Lower lobe of right lung (tissue), 2 donors: ENCODE measurements at places on chromosomes 5 and 9. TPM values are rescaled to one million over a fixed set of nuclear protein-coding genes. Genes with fewer than 3 reads are reported as not detected.

GRCh38 chr5:17339841-17340240, 122.4 kb downstream of the BASP1 start:
- H3K36me3 ChIP-seq, result no peaks in the 10 kb centered on the region
- H3K4me1 ChIP-seq, result peaks cover 7% of the 10 kb centered on the region
- H3K27ac ChIP-seq, result no peak overlapping the region

- no peaks in the 10 kb centered on the region for H3K27me3 ChIP-seq
- H3K27ac ChIP-seq, result no peak overlapping the region
- no peaks in the 10 kb centered on the region for H3K36me3 ChIP-seq
Observed at GRCh38 chr5:119814655-119815054, 185.3 kb downstream of the FAM170A start.

- no peaks in the 10 kb centered on the region for H3K36me3 ChIP-seq
- no peaks in the 10 kb centered on the region for H3K27me3 ChIP-seq
- H3K27ac ChIP-seq, result no peak overlapping the region
- H3K4me1 ChIP-seq, result no peaks in the 10 kb centered on the region
- DNase-seq, result no peak
Observed at GRCh38 chr5:111887706-111888105, 130.7 kb upstream of the NREP start.

GRCh38 chr9:92612292-92612691, 57.6 kb downstream of the IPPK start:
- H3K36me3 ChIP-seq, result peaks cover 54% of the 10 kb centered on the region
- no peak overlapping the region for H3K4me3 ChIP-seq
- peaks cover 13% of the 10 kb centered on the region for H3K4me1 ChIP-seq
- no peak overlapping the region for H3K27ac ChIP-seq
- no peak for DNase-seq
- no peaks in the 10 kb centered on the region for H3K27me3 ChIP-seq

GRCh38 chr9:69446496-69446895, 121.5 kb downstream of the ENTREP1 start:
- DNase-seq, result no peak
- H3K27me3 ChIP-seq, result no peaks in the 10 kb centered on the region
- H3K4me1 ChIP-seq, result no peaks in the 10 kb centered on the region
- H3K27ac ChIP-seq, result no peak overlapping the region
- no peak overlapping the region for H3K4me3 ChIP-seq

GRCh38 chr5:54551292-54551691, 33.7 kb downstream of the SNX18 start:
- H3K4me1 ChIP-seq, result peaks cover 11% of the 10 kb centered on the region
- H3K36me3 ChIP-seq, result peaks cover 6% of the 10 kb centered on the region
- no peak overlapping the region for H3K4me3 ChIP-seq
- no peak overlapping the region for H3K27ac ChIP-seq

- no peak for DNase-seq
- peak overlapping the region; percentile 96 for H3K27ac ChIP-seq
- H3K4me1 ChIP-seq, result peaks cover 45% of the 10 kb centered on the region
- peaks cover 46% of the 10 kb centered on the region for H3K36me3 ChIP-seq
- no peaks in the 10 kb centered on the region for H3K27me3 ChIP-seq
- no peak overlapping the region for H3K4me3 ChIP-seq
Observed at GRCh38 chr5:140549237-140550144, 2.0 kb downstream of the EIF4EBP3 start.

GRCh38 chr5:163306421-163306820, 131.0 kb upstream of the CCNG1 start:
- no peak overlapping the region for H3K4me3 ChIP-seq
- no peaks in the 10 kb centered on the region for H3K4me1 ChIP-seq
- H3K27me3 ChIP-seq, result no peaks in the 10 kb centered on the region
- no peaks in the 10 kb centered on the region for H3K36me3 ChIP-seq
- H3K27ac ChIP-seq, result no peak overlapping the region

DNA sequence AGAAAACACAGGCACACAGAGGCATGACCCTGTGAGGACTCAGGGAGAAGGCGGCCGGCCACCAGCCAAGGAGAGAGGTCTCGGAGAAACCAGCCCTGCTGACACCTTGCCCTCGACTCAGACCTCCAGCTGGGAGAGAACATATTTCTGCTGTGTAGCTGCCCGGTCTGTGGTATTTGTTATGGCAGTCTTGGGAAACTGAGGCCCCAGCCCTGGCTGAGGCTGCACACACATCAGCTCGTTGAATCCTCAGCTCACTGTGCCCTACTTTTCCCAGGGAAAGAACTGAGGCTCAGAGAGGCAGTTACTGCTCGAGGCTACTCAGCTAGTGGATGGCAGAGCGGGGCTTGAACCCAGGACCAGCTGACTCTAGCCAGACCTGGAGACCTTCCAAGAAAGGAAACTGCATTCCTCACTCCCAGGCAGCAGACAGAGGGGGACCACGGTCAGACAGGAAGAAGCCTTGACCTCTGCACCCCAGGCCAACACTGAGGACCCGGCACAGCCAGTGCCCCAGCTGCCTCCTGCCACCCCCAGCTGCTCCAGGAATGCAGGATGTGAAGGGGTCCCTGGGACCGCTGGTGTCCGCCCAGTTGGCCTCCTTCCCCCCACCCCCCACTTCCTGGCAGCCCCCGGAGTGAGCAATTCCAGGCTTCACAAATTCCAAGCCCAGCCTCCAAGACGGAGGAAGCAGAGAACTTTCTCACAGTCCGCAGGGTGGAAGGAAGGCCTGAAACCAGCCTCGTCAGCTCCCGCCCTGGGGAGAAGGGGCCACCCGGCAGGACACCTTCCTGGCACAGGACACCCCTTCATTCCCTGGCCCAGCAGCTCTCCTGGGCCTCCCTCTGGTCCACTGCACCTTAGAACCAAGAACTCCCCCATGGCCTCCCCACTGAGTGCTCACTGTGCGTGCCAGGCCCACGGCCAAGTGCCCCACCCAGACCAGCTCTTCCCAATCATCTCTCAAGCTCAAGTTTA, 69.9 kb downstream of the LRSAM1 start:
- no peak overlapping the region for H3K4me3 ChIP-seq
- peaks cover 80% of the 10 kb centered on the region for H3K36me3 ChIP-seq
- H3K27me3 ChIP-seq, result no peaks in the 10 kb centered on the region
- peak overlapping the region; percentile 87 for H3K27ac ChIP-seq
- H3K4me1 ChIP-seq, result peaks cover 43% of the 10 kb centered on the region

DNA sequence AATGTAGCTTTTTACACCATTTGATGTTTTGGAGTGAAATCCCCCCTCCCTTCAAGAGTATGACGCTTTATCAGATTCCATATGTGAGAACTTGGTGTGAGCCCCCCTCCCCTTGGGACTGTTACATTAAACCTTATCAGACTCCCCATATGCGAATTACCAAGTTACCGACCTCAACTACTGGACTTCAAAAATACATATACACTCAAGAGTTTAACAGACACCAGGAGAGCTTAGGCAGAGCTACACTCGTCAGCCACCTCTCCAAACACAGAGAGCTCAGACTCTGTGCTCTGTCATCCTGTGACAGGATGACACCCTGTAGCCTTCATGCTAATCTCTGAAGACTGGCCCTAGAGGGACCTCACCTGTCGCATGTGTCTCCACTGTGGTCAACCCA, 50.2 kb downstream of the FAM114A2 start:
- no peaks in the 10 kb centered on the region for H3K27me3 ChIP-seq
- no peaks in the 10 kb centered on the region for H3K4me1 ChIP-seq
- no peak overlapping the region for H3K4me3 ChIP-seq
- H3K36me3 ChIP-seq, result peaks cover 23% of the 10 kb centered on the region

DNA sequence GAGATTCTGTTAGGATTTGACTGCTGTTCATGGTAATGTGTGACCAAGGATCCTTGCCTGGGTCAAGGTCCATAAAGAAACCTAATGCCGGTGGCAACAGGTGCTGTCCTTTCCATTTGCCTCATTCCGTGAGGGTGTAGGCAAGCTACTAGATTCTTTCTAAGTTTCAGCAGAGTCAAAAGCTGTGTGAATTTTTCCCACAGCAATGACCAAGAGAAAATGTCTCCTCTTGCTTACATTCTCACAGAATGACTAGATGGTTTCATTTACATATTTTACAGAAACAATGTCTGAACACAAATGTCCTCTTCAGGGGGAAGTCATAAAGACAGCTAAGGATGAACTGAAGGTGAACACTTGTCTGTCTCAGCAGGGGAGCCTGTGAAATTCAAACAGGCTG, 75.3 kb upstream of the SV2C start:
- no peak overlapping the region for H3K27ac ChIP-seq
- no peak overlapping the region for H3K4me3 ChIP-seq
- no peak for DNase-seq
- no peaks in the 10 kb centered on the region for H3K4me1 ChIP-seq

DNA sequence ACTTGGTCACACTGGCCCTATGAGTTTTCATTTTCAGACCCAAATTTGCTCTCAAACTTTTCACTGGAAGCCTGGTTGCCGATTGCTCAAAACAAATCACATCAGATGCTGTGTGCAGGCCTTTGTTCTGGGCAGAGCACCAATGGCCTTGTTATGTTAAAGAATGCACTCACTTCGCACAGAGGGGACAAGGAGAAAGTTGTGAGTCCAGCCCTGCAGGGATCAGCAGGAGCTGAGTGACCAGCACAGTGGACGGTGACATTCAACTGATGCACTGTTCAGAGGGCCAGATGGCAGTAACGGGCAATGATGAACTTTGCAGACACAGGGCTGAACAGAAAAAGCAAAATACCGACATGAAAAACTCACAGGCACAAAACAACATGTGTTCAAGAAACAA, 86.1 kb downstream of the BARX1 start:
- no peaks in the 10 kb centered on the region for H3K36me3 ChIP-seq
- no peak for DNase-seq
- no peak overlapping the region for H3K27ac ChIP-seq
- no peaks in the 10 kb centered on the region for H3K4me1 ChIP-seq
- H3K4me3 ChIP-seq, result no peak overlapping the region

DNA sequence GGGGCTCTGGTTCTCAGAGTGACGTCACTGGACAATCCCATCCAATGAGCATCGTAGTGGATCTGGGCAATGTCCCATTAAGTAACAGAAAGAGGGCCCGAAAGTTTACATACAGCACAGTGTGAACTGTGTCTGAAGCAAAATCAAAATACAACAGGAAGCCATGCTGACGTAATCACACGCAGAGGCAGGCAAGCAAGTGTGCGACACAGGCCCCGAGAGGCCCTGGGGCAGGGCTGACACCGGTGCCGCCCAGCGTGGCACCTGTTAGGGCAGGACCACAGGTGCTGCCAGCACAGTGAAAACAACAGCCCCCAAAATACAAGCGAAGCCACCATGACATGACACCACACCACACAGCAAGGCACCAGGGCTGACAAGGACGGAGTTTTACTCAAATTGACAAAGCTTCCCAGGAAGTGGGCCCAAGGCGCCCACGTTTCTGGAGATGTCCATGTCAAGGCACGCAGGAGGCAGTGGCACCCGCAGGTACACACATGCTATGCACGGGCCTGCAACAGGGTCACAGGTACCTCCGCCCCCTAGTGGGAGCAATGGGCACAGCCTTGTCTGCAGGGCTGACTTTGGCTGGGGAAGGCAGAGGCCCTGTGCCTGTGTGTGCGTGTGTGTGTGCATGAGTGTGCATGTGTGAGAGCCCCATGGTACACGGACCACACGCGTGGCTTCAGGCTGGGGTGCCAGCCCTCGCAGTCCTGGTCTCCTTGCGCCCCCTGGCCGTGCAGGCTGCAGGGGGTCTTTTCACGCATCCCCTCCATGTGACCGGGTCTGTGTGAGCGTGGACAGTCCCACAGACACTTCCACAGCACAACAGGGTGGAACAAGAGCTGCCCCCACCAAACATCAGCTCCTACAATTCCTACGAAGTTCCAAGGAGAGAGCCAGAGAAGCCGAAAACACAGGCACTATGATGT, 19.6 kb downstream of the QSOX2 start:
- peak; percentile 67 for DNase-seq
- no peaks in the 10 kb centered on the region for H3K4me1 ChIP-seq
- no peak overlapping the region for H3K27ac ChIP-seq
- no peak overlapping the region for H3K4me3 ChIP-seq
- H3K36me3 ChIP-seq, result peaks cover 34% of the 10 kb centered on the region

- DNase-seq, result no peak
- H3K4me1 ChIP-seq, result peaks cover 27% of the 10 kb centered on the region
- H3K4me3 ChIP-seq, result no peak overlapping the region
- H3K27me3 ChIP-seq, result no peaks in the 10 kb centered on the region
Observed at GRCh38 chr5:142839711-142840346, 69.7 kb downstream of the ARHGAP26 start.

- H3K36me3 ChIP-seq, result peaks cover 42% of the 10 kb centered on the region
- H3K27me3 ChIP-seq, result no peaks in the 10 kb centered on the region
- H3K4me1 ChIP-seq, result no peaks in the 10 kb centered on the region
- H3K27ac ChIP-seq, result no peak overlapping the region
- DNase-seq, result no peak
- no peak overlapping the region for H3K4me3 ChIP-seq
Observed at GRCh38 chr5:861442-862366, 10.9 kb upstream of the ZDHHC11 start.

DNA sequence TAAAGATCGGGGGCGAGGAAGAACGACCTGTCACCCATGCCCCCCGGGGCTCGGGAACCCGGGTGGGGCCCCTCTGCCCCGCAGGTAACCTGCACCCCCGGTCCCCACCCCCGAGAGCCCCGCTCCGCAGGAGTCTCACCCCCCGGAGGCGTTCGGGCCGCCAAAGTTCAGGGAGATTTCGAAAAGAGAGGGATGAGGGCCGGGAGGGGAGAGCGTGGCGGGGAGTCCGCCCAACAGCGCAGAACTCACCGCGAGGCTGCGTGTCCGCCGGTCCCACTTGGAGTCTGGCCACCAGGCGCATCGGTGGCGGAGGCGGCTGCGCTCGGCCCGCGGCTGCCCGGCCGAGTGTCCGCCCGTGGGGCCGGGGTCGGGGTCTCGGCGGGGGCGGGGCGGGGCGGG, at the start of gene PHF19:
TSS of gene PHF19 (minus strand) at position 347 of the 399 bp plus-strand sequence. CDS start 2,447 bp downstream, outside the sequence.
- no peaks in the 10 kb centered on the region for H3K27me3 ChIP-seq
- peaks cover 12% of the 10 kb centered on the region for H3K36me3 ChIP-seq
- H3K4me1 ChIP-seq, result peaks cover 12% of the 10 kb centered on the region
- H3K4me3 ChIP-seq, result peak within 1 kb of the TSS; percentile 82
- H3K27ac ChIP-seq, result peak within 1 kb of the TSS; percentile 89

DNA sequence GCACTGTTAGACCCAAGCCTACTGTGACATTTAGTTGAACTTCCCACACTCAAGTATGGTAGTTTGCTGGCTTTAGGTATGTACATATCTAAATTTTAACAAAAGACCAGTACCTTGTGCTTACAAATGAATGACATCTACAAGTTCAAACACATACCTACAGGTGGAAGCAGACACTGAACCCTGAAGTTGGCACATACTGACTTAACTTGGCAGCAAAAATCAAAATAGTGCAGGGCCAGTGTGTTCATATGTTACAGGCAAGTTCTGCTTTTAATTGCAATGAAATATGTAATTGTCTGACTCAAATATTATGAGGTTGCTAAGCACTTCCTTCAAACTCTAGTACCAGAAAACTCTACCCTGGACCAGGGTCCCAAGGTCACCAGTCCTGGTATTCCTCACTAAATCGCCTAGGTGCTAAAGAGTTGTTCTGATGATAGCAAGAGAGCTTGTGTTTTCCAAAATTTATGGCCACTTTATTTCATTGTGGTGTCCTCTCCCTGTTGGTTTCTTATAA, 77.4 kb downstream of the MEGF10 start:
- no peak for DNase-seq
- H3K27ac ChIP-seq, result no peak overlapping the region

ZDHHC21 gene
- total RNA-seq, result 19.7 TPM

GAPT gene
- total RNA-seq, result 6.5 TPM

PPP3R2 gene
- not detected for total RNA-seq

LRRC19 gene
- total RNA-seq, result 0.27 TPM

S100Z gene
- total RNA-seq, result 1.2 TPM

TRIM52 gene
- 20.8 TPM for total RNA-seq

DNAH5 gene
- 13.8 TPM for total RNA-seq

RANBP3L gene
- total RNA-seq, result 2.8 TPM

SLC34A1 gene
- total RNA-seq, result not detected

HRH2 gene
- total RNA-seq, result 9.6 TPM

ZNF454 gene
- 2.6 TPM for total RNA-seq
